ENCODE measurements at places on chromosomes 6 and 20.

- no peak for DNase-seq
Observed at GRCh38 chr6:98871057-98871456, 36.7 kb downstream of the POU3F2 start.

- DNase-seq, result no peak
Observed at GRCh38 chr6:22147921-22148776, 148.7 kb downstream of the PRL start.

GRCh38 chr20:19887556-19888268 is 129.4 kb upstream of the NAA20 start:
- no peak for DNase-seq

DNA sequence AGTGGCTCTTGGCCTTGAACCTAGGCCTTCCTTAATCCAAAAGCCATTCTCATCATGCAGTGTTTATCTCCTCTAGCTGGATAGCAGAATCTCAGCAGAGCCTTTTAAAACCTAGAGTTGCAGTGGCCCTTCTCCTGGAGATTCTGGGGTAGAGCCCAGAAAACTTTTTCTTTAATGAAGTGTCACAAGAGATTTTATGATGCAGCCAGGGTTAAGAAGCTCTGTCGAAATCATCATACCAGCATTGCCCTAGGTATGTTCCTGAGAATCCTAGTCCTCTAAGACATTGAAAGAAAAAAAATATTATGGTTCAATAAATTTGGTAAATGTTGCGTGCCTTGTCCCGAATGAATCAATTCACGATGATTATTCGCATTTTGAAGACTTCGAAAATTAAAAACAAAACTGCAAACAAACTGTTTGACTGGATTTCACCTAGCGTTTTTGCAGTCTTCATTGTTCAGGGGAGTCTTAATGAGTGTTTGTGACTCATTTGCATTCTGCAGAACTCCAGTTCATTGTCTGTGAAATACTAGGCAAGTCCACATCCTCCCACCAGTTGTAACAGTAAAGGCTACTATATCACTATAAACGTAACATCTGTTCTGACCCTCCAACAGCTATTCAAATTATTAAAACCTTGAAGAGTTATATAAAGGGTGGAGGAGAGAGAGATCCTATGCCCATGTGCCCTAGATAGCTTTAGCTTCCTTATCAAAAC is 198.6 kb downstream of the UST start:
- no peak for DNase-seq

DNA sequence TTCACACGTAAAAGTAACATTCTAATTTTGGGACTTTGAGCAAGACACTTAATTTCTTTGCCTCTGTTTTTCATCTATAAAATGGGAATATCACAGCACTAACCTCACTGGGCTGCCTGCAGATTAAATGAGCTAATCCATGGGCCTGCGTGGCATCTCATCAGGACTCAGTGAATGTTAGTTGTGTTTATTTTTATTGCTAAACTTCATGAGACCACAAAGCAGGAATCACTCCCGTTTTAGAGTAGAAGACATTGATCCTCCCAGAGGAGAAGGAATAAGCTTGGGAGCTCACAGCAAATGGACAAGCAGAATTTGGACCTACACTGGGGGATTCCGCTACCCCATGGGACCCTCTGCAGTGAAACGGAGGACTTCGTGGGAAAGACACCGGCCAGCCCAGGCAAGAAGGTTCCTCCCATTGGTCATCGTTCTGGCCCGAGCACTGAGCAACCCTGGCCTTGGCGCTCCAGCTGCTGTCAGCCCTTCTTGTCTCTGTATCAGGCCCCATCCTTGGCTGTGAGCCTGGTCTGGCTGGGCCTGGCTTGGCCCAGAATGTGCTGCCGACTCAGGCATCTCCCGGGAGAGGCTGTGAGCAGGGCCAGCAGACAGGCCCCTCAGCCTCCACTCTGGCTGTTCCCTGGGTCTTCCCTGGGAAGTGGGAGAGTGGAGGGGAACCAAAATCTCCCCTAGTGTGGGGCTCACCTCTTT is 79.8 kb downstream of the NFATC2 start:
- DNase-seq, result no peak

DNA sequence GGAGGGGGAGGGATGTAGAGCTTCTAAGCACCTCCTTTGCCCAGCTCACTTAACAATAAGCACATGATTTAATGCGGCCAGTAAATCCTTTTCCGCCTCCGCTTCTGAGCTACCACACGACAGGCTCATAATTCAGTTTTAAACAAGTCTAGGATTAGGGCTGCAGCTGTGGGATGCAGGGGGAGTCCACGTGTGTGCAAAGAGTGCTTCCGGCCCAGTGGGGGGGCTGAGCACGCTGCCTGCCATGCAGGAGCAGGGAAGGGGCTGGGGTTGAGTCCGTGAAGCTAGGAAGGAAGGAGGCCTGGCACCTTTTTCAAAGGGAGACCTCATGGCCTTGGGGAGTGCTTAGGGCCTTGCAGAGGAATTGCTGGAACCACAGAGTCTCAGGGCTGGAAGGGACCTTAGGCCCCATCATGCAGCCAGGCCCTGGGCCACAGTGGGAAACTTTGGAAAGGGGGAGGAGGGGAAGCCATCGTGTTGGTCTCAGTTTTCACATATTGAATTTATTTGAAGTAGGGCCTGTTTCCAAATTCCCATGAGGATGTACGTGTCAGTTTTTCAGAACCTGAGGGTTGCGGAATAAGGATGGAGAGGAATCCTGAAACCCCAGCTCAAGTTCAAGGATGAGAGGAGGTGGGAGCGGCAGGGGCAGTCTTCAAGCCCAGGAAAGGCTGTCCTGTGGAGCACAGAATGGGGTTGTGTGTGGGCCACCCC is 96.1 kb downstream of the VEGFA start:
- no peak for DNase-seq

DNA sequence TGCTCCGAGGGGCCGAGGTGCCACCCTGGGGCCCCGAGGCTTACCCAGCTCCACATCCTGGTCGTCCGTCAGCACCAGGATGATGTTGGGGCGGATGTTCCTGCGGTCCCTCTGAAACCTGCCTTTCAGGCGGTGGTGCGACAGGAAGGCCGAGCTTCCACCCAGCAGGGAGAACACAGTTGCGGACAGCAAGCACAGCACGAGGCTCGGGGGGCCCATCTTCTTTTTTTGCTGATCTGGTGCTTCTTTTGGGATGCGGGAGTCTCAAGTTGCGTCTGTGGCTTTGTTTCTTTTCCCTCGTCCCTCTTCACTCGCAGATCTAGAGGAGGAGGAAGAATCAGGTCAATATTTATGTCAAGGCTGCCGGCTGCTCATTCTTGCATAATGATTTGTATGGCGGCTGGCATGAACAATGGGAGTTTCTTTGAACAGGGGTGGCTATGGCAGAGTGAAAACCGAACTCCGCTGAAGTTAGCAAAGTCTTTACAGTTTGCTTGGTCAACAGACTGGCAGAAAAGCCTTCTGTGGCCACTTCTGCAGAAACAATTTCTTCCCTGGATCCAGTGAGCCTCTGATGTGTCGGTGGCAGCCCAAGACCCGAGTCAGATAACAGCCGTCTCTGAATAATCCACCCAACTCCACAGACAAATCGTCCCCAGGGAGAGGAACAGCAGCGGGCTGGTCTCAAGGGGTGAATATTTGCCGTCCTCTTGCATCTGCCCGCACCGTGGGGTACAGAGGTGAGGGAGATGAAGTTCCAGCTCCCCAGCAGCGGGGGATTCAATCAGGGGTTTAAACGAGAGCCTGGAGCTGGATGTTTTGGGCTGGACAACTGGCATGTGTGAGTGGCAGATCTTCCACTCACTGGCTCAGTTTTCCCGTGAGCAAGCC is 27.9 kb downstream of the SULF2 start:
- DNase-seq, result no peak

DNA sequence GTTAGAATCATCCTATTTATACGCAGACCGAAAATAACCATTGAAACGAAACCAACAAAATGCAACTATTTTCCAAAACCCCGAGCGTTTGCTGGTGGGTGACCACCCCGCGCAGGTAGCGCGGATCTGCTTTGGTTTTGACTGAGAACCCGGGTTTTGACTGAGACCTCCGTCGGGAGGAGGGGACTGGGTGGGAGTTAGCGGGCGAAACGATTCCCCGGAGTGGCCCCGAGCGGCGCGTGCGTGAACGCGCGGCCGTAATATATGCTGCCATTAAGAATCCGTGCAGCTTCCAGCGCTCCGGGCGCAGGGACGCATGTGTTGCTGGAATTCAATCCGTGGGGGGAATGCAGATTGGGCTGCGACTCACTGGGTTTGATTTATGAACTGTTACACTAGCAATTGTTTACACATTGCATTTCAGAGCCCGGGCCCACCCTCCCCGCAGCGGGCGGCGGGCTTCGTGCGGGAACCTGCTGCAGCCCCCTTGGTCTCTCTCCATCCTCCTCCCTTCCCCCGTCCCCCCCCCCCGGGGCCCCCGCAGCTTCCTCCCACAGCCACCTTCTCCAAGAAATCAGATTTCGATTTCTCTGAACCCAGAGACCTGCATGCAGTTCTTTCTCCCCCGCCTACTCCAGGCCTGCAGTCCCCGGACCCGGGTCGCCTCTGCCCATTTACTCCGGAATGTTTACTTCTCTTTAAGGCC is 9.9 kb downstream of the NRN1 start:
- no peak for DNase-seq

- DNase-seq, result no peak
Observed at GRCh38 chr20:2845607-2846006, 5.1 kb downstream of the VPS16 start.

- DNase-seq, result no peak
Observed at GRCh38 chr20:61500791-61501321, 248.8 kb downstream of the CDH4 start.

- no peak for DNase-seq
Observed at GRCh38 chr6:1767481-1768246, 157.9 kb downstream of the FOXC1 start.

DNA sequence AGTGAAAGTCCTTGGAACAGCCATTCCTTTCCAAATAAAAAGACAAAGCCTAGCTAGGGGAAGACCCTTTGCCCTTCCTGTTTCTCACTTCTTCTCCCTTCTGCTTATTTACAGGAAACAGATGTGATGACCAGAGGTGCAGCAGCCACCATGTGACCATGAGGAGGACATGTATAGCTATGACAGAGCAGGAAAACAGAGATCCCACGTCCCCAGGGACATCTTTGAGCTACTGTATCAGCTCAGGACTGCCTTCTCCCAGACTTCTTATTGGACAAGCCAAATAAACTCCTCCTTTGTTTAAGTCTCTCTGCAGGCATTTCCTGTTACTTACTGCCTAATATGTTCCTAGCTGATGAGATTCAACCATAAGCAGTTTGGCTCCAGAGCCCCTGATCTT is 133.1 kb upstream of the MLN start:
- DNase-seq, result no peak
